ENCODE measurements at places on chromosomes 3 and 15.
A peak's percentile ranks its signal among the peaks of the same experiment; 100 is the strongest.

GRCh38 chr3:15332405-15333098 is at the start of gene SH3BP5:
TSS of gene SH3BP5 (minus strand) at chr3:15332586. CDS start at chr3:15332408, 178 bp downstream.
- DNase-seq, result peak; percentile 66

- DNase-seq, result no peak
Measured at GRCh38 chr3:50430950-50431435, 71.7 kb upstream of the TMEM115 start.

DNA sequence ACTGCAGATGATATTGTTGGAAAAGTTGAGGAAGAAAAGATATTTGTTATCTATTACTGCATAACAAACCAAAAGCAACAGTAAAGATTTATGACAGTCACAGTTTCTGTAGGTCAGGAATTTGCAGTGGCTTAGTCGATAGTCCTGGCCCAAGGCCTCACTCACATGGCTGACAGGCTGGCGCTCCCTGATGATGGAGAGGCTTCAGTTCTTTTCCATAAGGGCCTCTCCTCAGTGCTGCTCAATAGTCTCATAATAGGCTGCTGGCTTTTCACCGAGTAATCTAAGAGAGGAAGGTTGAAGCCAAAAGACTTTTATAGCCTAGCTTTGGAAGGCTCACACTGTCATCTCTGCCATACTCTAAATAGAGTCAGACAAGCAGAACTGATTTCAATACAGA is 17.7 kb downstream of the IREB2 start:
- no peak for DNase-seq

GRCh38 chr15:85150130-85150480 is 168.4 kb downstream of the PDE8A start:
- DNase-seq, result no peak

DNA sequence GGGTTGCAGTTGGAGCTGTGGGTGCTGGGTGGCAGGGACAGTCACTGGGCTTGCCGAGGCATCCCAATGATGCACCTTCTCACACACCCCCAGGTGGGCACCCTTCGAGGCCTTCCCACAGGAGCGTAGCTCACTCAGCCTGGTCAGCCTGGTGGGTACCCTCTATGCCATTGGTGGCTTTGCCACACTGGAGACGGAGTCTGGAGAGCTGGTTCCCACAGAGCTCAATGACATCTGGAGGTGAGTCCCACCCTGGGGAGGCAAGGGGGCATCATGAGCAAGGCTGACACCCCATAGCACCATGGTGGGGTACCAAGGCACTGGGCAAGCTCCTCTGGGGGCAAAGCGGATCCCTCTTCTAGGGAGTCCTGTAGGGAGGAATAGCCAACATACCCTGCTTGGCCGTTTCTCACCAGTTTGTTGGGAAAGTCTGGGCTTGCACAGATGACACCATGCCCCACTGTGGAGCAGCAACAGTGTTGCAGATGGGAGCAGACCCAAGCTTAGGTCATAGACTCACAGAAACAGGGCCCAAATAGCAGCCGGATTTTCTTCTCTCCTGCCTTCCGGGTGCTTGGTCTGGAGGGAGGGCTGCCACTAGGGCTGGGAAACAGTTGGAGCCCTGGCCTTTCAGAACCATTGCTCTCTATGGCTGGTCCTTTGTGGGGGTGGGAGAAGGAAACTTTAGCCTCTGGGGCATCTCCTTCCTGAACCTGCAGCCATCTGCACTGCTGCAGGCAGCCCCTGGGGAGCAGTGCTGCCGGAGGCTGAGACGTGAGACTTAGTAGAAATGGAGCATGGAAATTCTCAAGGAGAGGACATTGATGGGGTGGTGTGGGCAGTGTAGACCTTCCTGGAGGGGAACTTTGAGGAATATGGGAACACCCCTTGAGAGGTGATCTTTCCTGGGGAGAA is 5.7 kb downstream of the KLHL40 start:
- no peak for DNase-seq

GRCh38 chr3:134697830-134698689 is 47.2 kb upstream of the KY start:
- DNase-seq, result no peak

DNA sequence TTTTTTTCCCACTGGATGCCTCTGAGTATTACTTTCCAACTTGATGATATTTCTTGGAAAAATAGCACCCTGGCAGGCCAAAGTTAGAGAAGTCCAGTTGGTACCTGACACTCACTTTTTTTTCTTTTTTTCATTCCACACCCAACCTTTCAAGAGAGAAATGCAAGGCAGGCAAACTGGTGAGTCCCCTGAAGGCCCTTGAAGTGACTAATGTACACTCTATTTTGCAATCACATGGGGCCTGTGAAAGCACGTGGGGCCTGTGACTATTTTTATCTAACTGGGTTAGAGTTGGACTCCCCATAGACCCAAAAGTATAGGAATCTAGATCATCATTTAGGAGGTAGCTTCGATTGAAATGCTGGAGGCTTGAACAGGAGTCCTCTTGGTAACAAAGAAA is 316.7 kb downstream of the CHL1 start:
- no peak for DNase-seq

DNA sequence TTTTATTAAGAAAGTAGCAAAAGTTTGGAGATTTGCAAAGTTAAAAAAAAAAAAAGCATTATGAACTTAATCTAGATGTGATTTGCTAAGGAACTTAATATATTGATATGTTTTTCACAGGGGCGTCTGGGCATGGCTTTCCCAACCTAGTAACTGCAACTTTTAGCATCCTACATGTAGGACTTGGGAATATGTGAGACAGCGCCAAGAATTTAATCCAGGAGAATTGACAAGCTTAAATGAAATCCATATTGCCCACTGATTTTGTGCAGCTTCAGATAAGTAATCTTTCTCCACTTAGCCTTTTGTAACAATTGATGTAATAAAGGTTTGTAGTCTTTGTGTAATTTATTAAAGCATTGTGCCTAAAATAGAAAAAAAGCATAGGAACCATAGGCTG is 982 bp upstream of the GABPB1 start:
- no peak for DNase-seq

GRCh38 chr3:57026944-57027343 is 33.5 kb upstream of the SPATA12 start:
- DNase-seq, result no peak

- DNase-seq, result no peak
Measured at GRCh38 chr15:77475898-77476297, 55.2 kb downstream of the HMG20A start.

- DNase-seq, result no peak
Measured at GRCh38 chr3:108471426-108471825, 39.0 kb downstream of the MYH15 start.

All from CD8-positive, alpha-beta T cell (primary cell).